ENCODE measurements at places on chromosomes 2 and 18.

- no peak for DNase-seq
Measured at GRCh38 chr2:6213056-6213780, 521.0 kb downstream of the SOX11 start.

DNA sequence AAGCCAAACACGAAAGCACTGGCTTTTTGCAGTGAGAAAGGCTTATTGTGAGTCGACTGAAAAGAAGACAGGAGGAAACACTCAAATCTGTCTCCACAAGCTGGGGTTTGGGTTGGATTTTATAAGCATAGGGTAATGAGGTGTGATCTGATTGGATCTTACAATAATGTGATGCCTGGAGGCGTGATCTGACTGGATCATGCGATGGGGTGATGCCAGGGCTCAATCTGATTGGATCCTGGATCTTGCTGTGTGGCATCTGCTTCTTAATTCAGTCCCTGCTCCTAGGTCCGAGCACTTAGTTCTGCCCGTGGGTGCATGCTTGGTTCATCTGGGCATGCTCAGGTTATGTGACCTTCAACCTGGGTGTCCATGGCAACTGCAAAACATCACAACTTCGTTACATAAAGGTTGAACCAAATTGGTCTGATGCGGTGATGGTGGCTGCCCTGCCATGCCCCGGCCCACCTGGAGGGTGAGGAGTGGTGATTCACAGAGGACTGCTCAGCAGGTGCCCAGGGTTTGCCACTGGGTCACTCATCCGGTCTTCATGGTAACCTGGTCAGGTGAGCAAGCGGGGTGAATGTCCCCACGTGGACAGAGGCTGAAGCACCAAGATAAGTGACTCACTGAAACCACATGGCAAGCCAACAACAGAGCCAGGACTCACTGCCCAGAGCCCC lies 111.0 kb downstream of the KCNF1 start:
- no peak for DNase-seq

DNA sequence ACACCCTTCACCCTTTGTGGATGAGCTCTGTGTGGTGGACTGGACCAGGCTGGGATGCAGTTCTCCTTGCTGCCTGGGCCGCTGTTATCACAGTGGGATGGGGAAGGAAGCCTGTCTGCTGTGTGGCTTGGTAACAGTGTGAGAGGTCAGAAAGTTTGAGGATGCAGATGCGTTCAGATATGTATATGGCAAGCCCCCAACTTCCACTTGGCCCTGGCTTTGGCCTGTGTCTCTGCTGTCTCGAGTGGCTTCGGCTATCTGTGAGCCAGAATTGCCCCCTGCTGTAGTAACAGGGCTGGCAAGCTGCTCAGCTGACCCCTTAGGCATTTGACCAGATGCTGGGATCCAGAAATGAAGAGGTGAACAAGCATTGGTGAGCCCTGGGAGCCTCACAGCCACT lies 106.8 kb downstream of the WDSUB1 start:
- DNase-seq = no peak

DNA sequence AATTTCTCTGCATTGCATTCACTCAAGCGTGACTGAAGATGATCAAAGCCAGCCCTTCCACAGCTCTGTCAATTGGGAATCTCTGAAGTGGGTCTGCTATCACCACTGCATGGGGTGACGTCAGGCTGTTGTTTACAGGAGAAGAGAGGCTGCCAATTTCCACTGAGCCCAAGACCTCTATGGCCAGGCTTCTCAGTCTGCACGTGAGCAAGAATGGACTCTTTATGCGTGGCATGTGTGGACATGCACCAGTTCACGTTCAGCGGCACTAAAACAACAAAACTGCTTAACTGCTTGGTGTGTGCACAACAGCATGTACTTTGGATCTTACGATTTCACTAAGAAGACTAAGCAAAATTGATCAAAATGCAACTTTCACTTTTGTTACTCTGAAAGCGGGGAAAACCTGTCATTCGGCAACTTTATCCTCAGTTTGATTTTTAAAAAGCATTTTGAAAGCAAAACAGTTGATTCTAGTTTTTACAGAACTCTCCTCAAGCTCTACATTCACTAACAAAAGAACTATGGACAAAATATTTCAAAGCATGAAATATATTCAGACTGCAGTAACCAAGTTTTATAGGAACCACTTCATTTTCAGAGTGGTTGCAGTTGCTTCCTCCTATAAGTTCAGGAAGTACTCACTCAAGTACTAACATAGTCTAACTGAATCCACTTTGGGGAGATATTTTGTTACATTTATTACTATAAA lies 77.0 kb upstream of the SERTAD2 start:
- no peak for DNase-seq

DNA sequence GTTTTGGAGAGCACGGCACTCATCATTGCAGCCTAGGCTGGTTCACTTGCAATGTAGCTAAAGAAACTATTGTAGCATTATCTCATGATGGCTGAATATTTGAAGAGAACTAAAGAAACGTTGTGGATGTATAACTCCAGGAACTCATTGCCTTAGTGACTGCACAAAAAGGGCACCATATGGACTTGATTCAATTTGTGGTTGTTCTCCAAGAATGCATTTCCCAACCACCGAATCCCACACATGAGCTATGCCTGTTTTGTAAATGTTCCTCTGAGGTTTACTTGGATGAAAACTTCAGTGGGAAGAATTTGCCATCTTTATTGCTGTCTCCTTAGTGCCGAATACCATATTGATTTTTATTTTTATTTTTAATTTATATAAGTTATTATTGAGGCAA lies 43.5 kb downstream of the DOK6 start:
- DNase-seq = no peak

DNA sequence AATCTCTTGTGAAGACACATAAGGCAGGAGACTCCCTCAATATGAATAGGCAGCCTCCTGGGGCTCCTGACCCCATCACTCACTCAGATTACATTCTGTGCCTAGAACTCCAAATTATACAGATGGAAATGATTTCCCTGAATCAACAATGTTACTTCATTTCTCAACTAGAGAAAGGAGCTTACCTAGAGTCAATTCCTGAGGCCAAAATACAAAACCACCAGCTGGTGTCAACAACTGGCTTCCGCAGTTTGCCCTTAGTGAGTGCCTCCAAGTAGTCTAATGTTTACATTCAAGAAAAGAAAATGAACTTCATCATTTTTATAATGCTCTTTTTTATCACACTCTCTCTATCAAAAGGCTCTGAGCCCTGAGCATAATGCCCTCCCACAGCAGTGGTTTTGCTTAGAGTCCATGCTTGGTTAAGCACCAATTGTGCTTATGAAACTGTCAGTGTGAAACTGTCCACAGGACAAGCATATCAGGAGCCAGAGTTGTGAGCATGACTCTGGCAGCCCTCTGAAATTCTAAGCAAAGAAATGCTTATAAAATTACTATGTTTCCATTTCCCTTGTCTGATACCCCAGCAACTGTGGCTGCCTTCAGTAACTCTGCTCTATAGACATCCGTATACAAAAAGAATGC lies 305.7 kb upstream of the PKDCC start:
- DNase-seq = no peak

DNA sequence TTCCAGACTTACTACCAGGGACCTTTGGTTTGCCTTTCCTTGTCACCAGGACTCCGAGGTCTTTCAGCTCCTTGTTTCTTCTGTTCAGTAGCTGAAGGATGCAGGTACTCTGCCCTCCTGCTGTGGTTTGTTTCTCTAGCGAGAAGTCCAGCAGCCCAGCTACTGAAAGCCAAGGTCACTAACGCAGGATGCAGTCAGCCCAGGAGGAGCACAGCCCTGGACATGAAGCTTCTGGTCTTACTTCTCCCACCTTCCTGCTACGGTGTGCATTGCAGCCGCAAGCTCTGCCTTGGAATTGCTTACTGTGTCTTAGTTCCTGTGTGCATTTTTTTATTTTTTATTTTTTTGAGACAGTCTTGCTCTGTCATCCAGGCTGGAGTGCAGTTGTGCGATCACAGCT lies 62.4 kb downstream of the DGKD start:
- no peak for DNase-seq

GRCh38 chr2:216172493-216172892 lies 63.3 kb downstream of the XRCC5 start:
- no peak for DNase-seq

GRCh38 chr18:35502052-35502451 lies 4.3 kb upstream of the INO80C start:
- no peak for DNase-seq

DNA sequence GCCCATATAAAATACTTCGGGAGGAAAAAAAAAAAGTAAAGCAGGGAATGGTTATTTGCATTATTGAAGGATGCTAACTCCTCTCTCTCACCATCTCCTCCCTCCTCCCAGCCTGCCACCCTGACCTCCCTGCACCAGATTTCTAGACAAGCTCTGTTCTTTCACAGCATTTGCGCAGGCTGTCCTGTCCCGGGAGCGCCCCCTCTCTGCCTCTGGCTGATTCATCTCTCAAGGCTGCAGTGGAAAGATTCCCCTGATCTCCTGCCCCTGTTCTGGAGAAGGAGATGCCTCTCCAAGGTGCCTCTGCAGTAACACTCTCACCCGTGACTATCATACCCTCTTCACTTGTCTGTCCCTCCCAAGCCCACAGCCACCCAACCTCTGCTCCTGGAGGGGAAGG lies 38.5 kb downstream of the COL4A4 start:
- no peak for DNase-seq

GRCh38 chr2:197804758-197805714 lies 643 bp downstream of the PLCL1 start:
- DNase-seq = no peak

Data from GM19239 (cell line).